HEK293T (cell line): ENCODE measurements at places on chromosomes 16 and 17.

GRCh38 chr16:87881324-87882200 is 12.3 kb upstream of the SLC7A5 start:
- no peak for DNase-seq

- DNase-seq, result no peak
These were observed 18.4 kb downstream of the CFAP20 start for GRCh38 chr16:58110571-58111301.

DNA sequence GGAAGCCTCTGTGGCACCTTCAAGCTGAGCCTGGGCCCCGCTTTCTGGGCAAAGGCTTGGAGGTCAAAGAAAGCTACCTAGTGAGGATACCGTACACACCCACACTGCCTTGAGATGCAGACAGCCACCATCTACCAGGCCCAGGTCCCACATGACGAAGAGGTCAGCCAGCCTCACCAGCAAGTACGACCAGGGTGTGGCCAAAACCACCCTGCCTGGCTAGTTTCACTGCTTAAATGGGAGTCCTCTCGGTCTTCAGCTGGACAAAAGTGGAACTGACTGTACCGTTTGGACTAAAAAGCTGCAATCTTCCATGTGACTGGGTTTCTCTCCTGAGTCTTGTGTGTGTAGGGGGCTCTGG is 21.6 kb downstream of the VASN start:
- DNase-seq, result no peak

- no peak for DNase-seq
These were observed 210.6 kb downstream of the HAPSTR1 start for GRCh38 chr16:9302072-9302471.

DNA sequence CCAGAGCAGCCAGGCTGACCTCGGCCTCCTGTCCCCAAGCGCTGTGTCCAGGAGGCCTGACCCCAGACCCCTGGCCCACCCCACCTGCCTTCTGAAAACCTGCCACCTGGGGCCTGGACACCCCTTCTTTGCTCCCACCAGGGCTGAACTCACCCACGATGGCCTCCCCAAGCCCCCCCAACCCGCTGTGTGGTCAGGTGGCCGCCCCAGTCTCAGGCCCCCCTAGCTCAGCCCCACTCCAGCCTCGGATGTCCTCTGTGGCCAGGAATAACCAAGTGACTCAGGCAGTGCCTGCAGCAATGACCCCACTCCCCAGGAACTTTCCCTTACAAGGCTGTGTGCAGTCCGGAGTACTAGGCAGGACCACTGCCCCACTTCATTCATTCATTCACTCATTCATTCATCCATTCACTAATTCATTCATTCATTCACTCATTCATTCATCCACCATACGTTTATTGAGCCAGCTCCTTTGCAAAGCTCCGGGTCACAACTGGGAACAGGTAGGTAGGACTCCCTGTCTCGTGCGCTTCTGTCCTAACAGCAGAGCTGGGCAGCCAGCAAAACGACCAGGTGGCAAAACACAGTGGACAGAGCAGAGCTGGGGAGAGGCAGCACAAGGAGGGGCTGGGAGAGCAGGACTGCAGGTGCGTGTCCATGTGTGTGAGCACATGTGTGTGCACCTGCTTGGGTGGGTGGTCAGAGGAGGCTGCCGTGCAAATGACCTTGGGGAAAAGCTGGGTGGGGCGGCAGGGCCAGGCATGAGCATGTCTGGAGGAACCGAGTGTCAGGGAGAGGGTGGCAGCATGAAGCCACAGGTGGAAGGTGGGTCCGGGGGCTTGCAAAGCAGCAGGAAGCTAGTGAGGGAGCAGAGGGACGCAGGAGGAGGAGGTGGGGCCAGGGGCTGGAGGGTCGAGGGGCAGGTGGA is 75.8 kb upstream of the CBX4 start:
- DNase-seq, result no peak

DNA sequence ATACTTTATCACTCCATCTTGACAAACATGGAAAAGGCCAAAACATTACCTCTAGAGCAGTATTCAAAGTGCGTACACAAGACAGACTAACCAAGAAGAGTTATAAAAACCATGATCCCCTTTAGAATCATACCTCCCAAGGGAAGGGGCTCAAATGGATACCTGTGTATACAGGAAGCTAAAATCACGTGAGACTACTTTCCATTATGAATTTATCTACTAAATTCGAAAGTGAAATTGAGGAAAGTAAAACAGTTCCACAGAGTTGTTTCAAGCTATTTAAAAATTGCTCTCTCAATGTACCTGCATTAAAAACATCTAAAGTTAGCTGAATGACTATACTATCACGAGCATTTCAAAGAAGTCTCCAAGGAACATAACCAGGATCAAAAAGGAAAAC is 32.7 kb downstream of the AP1G1 start:
- DNase-seq, result no peak

DNA sequence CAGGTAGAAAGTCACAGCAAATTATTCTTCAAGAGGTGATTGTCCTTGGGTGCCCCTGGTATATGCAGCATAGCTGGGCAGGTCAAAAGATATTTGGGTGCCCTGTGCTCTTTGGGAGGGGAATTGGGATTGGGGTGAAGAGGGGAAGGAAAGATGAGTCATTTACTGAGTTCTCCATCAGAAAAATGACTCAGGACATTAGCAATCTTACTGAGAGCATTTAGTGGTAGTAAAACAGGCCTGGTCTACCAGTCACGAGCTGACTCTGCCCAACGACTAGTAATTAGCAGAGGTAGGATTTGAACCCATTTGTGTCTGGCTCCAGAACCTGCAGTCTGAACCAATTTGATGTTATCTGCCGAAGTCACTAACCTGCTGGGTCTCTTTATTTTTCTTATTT is 6.0 kb upstream of the GRIN2A start:
- no peak for DNase-seq

GRCh38 chr17:73151916-73152632 is 12.7 kb upstream of the SSTR2 start:
- DNase-seq, result no peak

DNA sequence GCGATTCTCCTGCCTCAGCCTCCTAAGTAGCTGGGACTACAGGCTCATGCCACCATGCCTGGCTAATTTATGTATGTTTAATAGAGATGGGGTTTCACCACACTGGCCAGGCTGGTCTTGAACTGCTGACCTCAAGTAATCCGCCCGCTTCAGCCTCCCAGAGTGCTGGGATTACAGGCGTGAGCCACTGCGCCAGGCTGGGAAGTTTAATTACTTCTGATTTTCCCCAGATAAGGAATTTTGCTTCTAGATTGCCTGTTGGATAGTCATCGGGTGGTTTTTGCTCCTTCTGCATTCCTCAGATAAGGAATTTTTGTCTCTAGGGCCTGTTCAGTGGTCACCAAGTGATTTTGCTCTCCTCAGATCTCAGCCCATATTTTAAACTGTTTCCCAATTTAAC is 112.5 kb downstream of the MAP2K4 start:
- DNase-seq, result no peak

GRCh38 chr17:50931144-50931908 is 65.2 kb upstream of the TOB1 start:
- DNase-seq, result peak; percentile 74

DNA sequence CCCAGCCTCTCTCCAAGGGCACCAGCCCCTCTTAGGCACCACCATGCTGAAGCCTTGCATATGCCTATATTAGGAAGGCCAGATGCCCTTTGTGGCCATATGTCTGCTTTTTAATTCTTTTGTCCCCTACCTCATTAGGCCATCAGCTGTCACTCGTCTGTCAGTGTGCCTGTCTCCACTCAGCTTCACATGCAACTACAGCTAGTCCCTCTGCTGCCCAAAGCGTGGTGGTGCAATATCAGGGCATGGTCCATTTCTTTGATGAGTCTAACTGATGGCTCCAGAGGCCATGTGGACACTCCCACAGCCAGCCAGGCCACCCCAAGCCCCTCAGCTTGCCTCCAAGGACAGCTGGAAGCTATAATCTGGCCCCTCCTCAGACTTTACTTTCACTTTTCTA is 36.3 kb downstream of the MYO18A start:
- peak; percentile 19 for DNase-seq

DNA sequence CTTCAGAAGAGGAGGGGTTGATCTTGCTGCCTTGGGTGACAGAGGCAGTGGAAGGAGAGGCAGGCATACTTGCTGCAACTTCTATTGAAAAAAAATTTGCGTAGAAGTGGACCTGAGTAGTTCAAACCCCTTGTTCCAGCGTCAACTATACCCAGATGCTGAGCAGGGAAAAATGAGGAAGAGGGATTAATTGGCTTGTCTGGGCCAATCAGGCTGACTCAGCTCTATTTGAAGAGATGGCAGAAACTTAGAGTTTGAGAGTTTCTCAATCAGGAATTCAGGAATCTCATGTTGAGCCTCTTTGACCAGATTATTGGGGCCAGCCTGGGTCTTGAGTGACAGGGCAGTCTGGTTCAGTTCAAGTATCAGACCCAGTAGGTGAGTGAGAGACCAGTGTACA is 17.6 kb downstream of the CASC3 start:
- no peak for DNase-seq

GRCh38 chr17:42577140-42577531 is 393 bp downstream of the PSMC3IP start:
- DNase-seq, result no peak

DNA sequence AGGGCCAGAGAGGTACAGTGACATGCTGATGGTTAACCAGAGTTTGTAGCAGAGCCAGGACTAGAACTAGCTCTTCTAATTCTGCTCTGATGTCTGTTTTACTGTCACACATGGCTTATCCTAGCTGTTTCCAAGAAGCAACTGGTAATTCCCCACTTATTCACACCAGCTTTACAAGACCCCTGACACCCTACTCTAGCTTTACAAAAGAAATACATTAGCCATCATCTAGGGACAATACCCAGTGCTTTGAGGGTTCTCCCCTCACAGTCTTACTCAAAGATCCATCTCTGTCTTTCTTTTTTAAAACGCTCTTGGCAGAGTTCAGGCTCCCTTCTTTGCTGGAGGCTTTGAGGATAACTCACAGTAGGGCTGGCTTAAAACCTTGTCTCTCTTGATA is 197.3 kb upstream of the PMFBP1 start:
- no peak for DNase-seq

- no peak for DNase-seq
These were observed 139.3 kb downstream of the CDH11 start for GRCh38 chr16:64982581-64982980.

DNA sequence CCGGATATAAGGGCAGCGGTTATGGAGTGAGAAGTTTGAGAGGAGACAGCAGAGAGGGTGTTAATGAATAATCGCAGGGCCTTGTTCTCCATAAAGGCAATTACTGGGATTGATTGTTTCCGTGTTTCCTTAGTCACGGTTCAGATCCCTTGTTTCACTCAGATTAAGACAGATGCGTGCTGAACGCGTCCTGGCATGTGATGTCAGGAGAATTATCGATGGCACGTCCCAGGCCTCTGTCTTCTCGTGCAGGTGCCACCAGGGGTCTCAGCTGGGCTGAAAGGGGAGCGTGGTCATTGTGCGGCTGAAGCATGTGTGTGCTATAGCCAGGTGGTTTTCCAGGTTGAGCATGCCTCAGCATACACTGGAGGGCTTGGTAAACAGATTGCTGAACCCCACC is 142.4 kb upstream of the NOL11 start:
- no peak for DNase-seq

- no peak for DNase-seq
These were observed 591 bp downstream of the YPEL3 start for GRCh38 chr16:30095166-30096078.

- DNase-seq, result peak; percentile 63
These were observed 62.2 kb downstream of the DHRS7C start for GRCh38 chr17:9729034-9729650.

DNA sequence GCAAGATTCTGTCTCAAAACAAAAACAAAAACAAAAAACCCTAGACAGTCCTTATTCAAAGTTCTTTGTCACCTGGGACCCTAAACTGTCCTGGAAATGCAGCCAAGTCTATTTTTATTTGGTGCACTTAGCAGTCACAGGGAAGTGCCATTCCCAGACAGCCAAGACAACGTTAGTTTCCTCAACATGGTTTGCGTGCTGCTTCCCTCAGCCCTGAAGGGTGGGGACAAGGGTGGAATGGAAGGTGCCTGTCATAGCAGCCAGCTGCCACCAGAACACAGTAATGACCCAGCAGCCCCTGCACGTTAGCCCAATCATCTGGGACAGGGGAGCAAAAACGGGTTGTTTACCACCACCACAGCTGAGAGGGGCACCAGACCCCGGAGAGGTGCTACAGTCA is 16.9 kb downstream of the CREBBP start:
- no peak for DNase-seq

DNA sequence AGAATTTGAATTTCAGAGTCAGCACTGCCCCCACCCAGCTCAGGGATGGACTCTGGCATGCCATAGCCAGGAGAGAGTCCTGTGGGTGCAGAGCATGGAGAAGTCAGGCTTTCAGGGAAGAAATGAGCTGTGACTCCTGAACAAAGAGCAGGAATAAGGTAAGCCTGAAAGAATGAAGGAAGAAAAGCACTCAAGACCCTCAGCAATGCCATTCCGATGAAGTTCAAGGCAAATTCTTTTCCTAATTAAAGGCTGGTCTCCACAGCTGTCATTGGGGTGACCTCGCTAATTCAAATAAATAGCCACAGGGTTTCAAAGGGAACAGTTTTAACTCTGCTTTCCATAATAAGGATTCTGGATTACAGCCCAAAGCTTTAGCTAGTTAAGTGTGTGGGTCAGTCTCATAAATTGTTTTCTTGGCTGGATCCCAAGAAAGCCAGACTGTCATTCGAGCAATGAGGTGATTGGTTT is 31.7 kb downstream of the TOM1L2 start:
- no peak for DNase-seq

- DNase-seq, result no peak
These were observed 3.6 kb upstream of the TMEM92 start for GRCh38 chr17:50270435-50271362.

DNA sequence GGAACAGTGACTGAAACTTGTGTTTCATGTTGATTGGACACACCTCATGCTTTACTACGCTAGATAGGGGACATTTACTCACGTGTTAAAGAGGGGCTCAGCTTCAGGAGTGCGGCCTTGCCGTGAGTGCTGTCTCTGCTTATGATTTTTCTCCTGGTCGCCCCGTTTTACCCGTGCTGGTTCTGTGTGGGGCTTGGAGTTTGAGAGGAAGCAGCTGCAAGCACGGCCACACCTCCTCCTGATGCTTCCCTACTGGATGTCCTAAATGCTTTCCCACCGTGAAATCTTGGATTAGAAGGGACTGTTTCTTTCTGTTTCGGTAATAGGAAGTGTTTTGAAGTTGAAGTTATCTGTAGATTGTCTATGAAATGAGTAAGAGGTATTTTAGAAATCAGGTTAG is 54.0 kb upstream of the ZNF750 start:
- DNase-seq, result no peak

- DNase-seq, result no peak
These were observed 3.5 kb downstream of the SMTNL2 start for GRCh38 chr17:4587803-4588202.

GRCh38 chr17:17402558-17402957 is 74.2 kb upstream of the MED9 start:
- DNase-seq, result no peak

GRCh38 chr17:78817123-78817522 is 23.5 kb downstream of the USP36 start:
- DNase-seq, result no peak

DNA sequence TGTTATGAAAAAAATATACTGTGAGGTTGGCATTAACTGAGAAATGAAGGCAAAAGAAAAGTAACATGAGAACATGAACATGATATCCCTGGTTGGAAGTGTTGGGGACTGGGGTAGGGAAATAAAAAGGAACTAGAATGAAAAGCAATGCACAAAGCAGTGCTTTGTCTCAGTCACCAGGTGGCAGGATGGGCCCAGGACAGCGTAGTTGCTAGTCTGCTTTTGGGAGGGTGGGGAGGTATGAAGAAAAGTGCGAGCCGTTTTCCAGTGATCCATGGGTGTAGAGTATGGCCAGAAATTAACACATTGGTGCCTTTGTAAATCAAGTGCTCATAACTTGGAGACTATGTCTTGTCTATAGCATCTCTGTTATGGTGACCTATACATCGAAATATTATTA is 662.5 kb upstream of the SALL1 start:
- no peak for DNase-seq

GRCh38 chr16:56231-56927 is 2.8 kb downstream of the SNRNP25 start:
- no peak for DNase-seq
